Transverse colon (tissue), 4 donors: ENCODE measurements at places on chromosomes 2 and 18. TPM values are rescaled to one million over a fixed set of nuclear protein-coding genes. Genes with fewer than 3 reads are reported as not detected.
A peak's percentile ranks its signal among the peaks of the same experiment; 100 is the strongest.

GRCh38 chr18:2902327-2902726, 55.5 kb downstream of the EMILIN2 start:
- H3K27ac ChIP-seq = no peak overlapping the region
- H3K27me3 ChIP-seq = no peaks in the 10 kb centered on the region
- no peak for DNase-seq
- no peak overlapping the region for H3K4me3 ChIP-seq

DNA sequence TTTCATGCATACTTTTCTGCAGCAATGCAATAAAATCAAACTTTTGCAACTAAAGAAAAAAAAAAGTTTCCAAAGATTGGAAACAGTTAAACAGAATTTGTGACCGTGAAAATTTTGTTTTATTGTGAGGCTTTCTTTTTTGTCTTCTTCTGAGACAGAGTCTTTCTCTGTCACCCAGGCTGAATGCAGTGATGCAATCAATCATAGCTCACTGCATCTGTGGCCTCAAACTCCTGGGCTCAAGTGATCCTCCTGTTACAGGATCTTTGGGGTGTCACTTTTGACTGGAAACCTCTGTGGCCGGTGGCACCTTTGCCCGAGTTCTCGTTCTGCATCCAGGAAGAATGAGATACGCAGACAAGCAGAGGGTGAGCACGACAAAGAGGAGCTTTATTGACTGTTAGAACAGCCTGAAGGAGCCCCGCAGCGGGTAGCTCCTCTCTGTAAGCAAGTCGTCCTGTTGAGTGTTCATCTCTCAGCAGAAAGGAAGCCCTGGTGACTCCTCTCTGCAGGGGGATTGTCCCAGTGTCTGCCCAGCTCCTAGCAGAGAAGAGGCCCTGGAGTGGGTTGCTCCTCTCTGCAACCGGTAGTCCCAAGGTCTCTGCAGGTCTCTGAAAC, 16.9 kb upstream of the ILKAP start:
- no peak for DNase-seq
- no peaks in the 10 kb centered on the region for H3K4me1 ChIP-seq
- no peaks in the 10 kb centered on the region for H3K36me3 ChIP-seq
- no peaks in the 10 kb centered on the region for H3K27me3 ChIP-seq
- no peak overlapping the region for H3K27ac ChIP-seq

The SRD5A2 gene
- not detected for total RNA-seq

DNA sequence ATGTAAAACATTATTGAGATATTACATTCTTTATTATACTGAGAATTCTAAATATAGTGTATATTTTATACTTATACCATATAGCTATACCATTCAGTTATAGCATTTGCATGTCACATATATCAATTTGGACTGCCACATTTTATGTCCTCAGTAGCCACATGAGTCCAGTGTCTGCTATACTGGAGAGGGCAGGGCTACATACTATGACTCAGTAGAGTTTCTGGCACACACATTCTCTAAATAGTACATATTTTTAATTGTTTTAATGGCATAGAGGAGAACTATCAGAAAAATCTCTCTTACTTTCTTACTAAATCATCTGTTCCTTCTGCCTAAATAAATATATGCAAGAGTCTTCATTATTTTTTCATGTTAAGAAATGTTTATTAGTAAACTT, 55.4 kb upstream of the COL5A2 start:
- no peak overlapping the region for H3K27ac ChIP-seq
- DNase-seq = no peak
- H3K27me3 ChIP-seq = no peaks in the 10 kb centered on the region
- no peaks in the 10 kb centered on the region for H3K4me1 ChIP-seq

DNA sequence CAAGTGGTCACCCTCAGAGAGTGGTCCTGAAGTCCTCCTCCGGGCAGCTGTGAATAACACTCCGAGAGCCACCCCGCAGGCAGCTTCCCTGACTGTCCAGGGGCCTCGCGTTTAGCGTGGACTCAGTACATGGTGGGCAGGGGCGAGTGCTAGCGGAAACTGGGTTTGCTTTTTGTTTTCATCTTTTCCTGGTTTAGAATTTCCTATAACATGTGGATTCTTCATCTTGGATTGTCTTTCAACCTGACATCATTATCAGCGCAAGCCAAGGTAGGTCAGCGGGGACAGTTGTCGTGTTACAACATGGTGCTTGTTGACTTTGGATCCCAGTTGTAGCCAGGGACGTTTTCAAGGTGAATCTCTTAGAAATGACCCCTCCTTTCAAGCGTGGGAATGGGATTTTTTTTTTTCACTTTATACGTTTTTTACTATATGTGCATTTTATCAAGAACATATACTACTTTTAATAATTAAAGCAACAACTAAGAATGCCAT, 20.9 kb downstream of the RMC1 start:
- no peak for DNase-seq
- H3K27ac ChIP-seq = no peak overlapping the region
- no peaks in the 10 kb centered on the region for H3K4me1 ChIP-seq
- no peaks in the 10 kb centered on the region for H3K27me3 ChIP-seq
- H3K4me3 ChIP-seq = no peak overlapping the region

The PLCL1 gene
- total RNA-seq = 0.20 TPM

DNA sequence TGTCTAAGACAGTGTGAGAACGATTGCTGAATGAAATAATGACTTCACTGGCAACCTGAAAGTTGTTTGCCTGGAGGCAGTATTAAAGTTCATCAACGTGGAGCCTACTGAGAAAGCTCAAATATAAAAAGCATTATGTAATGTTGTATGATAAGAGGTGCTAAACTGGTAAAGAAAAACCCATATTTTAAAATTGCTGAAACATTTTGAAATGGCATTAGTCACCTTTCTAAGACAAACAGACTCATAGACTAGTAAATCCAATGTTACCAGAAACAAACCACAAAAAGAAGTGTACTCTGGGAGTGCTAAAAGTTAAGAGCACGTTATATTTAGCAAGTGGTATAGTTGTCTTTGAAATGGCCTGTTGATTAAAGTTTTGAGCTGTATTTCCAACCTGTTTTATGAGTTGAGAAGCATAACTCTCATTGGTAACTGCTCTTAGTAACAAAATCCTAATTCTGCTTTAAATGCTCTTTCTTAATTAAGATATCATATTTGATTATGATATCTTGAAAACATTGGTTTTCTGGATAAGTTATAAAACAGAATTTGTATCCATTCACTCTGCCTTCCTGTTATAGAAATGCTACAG, 62.7 kb downstream of the CYP1B1 start:
- H3K27ac ChIP-seq = no peak overlapping the region
- H3K4me1 ChIP-seq = no peaks in the 10 kb centered on the region
- no peaks in the 10 kb centered on the region for H3K36me3 ChIP-seq
- no peak overlapping the region for H3K4me3 ChIP-seq
- no peak for DNase-seq

GRCh38 chr18:48845174-48845573, 105.6 kb downstream of the SMAD7 start:
- no peak overlapping the region for H3K27ac ChIP-seq
- DNase-seq = no peak
- no peaks in the 10 kb centered on the region for H3K36me3 ChIP-seq
- H3K4me3 ChIP-seq = no peak overlapping the region

GRCh38 chr2:18841248-18842150, 252.1 kb upstream of the NT5C1B start:
- H3K4me3 ChIP-seq = no peak overlapping the region
- H3K36me3 ChIP-seq = no peaks in the 10 kb centered on the region
- H3K4me1 ChIP-seq = no peaks in the 10 kb centered on the region
- H3K27me3 ChIP-seq = no peaks in the 10 kb centered on the region

- peaks cover 23% of the 10 kb centered on the region for H3K4me1 ChIP-seq
- peaks cover 100% of the 10 kb centered on the region for H3K27me3 ChIP-seq
- H3K27ac ChIP-seq = no peak overlapping the region
- no peak for DNase-seq
- no peak overlapping the region for H3K4me3 ChIP-seq
These were observed 2.5 kb downstream of the RAX start for GRCh38 chr18:59270689-59271257.

The FAM228A gene
- total RNA-seq = not detected

The CENPA gene
- total RNA-seq = not detected

DNA sequence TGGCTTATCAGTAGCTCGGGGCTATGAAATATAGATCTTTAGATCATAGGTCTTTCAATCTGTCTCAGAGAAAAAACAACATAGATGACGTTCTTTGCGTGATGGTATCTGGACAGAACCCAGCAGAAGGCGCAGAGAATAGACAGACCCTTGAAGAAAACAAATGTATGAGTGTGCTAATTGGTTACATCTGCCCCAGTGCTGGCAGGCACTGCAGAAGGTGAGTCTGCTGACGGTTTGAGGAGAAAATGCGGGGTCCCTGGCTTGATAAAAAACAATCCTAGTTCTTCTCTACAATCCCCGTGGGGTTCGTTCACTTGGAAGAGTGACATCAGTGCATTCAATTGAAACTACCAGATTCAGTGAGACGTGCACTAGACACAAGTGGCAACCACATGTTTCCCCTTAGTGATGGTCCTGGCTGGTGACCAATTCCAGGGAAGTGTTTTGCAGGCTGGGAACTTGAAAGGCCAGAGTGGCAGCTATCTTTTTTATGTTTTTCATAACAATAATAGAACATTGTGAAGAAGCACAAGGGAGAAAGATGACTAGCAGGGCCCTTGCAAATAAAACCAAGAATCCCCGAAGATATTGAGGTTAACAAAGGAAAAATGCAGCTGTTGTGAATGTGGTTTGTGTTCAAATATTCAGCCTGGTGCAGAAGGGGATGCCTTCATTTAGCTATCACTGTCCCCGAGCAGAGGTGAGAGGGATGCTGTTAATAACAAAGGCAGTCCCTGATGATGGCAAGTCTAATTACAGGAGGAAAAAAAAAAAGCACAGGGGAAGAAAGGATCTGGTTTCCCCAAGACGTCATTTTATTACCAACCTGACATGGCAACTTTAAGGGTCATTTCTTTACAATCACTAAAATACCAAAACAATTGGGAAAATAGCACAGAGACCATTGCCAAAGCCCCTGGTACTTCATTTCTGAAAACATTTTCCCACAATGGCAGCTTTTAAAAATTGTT, 337.6 kb upstream of the FIGN start:
- H3K36me3 ChIP-seq = no peaks in the 10 kb centered on the region
- no peak overlapping the region for H3K27ac ChIP-seq
- no peak for DNase-seq
- H3K4me1 ChIP-seq = no peaks in the 10 kb centered on the region
- no peaks in the 10 kb centered on the region for H3K27me3 ChIP-seq

DNA sequence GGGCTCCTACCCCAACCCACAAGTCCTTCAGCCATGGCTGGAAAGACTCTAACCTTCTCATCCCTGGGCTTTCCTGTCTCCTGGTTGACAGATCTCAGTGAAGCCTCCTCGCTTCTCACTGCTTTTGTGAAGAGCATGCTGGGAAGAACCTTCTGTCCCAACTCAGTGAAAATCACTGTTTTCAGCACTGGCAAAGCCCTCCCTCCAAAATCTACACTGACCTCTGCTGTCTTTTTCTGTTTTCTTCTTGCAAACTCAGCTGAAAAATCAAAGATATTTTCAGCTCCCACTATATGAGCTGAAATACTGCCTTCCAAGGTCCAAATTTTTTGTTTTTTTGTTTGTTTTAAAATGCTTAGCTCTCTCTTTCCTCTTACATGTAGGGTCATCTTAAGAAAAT, 266.3 kb upstream of the AGAP1 start:
- no peak for DNase-seq
- H3K4me3 ChIP-seq = no peak overlapping the region
- no peaks in the 10 kb centered on the region for H3K36me3 ChIP-seq
- no peaks in the 10 kb centered on the region for H3K4me1 ChIP-seq
- no peaks in the 10 kb centered on the region for H3K27me3 ChIP-seq
- no peak overlapping the region for H3K27ac ChIP-seq

GRCh38 chr2:38405917-38406596, 29.0 kb upstream of the ATL2 start:
- H3K4me3 ChIP-seq = no peak overlapping the region
- H3K36me3 ChIP-seq = no peaks in the 10 kb centered on the region
- DNase-seq = no peak
- H3K27ac ChIP-seq = peak overlapping the region; percentile 54

- DNase-seq = no peak
- no peaks in the 10 kb centered on the region for H3K4me1 ChIP-seq
- no peak overlapping the region for H3K27ac ChIP-seq
- H3K36me3 ChIP-seq = no peaks in the 10 kb centered on the region
- H3K27me3 ChIP-seq = no peaks in the 10 kb centered on the region
- H3K4me3 ChIP-seq = no peak overlapping the region
These were observed 1060.8 kb downstream of the CNTNAP5 start for GRCh38 chr2:125085904-125086303.

DNA sequence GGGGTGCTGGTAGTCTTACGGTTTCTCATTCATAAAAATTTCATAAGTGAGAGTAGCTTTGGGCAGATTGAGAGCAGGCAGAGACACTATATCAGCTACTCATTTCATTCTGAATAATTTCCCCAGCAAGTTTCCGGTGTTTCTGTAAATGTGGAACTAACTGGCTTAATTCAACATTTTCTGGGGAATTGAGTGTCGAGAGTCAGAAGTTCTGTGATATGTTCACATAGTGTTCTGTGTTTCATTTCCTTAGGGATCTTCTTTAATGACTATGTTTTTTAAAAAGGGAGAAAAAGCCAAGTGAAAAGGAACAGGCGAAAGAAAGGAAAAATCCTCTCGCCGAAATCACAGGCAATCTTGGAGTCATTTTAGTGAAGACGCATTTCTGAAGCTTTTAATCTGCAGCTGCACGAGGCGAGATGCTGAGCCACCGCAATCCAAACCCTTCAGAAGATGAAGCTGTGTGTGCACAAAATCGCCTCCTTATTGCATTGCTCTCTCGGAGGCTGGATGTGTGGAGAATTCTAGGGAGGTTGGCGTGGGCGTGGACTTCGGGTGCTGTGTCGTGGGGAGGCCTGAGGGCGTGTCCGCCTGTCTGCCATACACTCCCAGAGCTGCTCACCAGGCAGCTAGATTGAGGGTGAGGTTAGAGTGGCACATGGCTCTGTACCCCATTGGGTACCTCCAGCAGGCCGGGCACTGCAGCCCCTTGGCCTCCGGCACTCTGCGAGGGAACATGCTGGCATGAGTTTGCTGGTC, 38.4 kb upstream of the HDAC4 start:
- peaks cover 26% of the 10 kb centered on the region for H3K27me3 ChIP-seq
- peak overlapping the region; percentile 46 for H3K27ac ChIP-seq
- no peak overlapping the region for H3K4me3 ChIP-seq

GRCh38 chr2:25303633-25304236, 38.0 kb downstream of the DNMT3A start:
- no peaks in the 10 kb centered on the region for H3K27me3 ChIP-seq
- no peaks in the 10 kb centered on the region for H3K36me3 ChIP-seq
- H3K27ac ChIP-seq = no peak overlapping the region
- no peak for DNase-seq
- H3K4me1 ChIP-seq = peaks cover 40% of the 10 kb centered on the region
- no peak overlapping the region for H3K4me3 ChIP-seq

DNA sequence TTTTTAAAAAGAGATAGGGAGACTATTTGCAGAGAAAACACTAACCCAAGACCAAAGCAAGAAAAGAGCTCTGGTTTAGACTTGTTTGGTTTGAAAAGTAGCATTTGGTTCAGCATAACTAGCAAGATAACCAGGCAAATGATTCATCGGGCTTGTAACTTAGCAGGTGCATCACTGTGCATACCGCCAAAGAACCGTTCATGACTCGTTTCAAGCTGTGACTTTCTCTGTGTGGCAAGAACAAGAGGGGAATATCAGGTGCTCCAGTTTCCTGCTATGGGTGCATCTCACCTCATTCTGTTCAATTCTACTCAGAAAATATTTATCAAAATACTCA, 244.9 kb downstream of the ETAA1 start:
- H3K27me3 ChIP-seq = peaks cover 4% of the 10 kb centered on the region
- DNase-seq = no peak
- no peaks in the 10 kb centered on the region for H3K36me3 ChIP-seq
- no peak overlapping the region for H3K27ac ChIP-seq
- H3K4me1 ChIP-seq = no peaks in the 10 kb centered on the region
